ENCODE measurements at places on chromosomes 7 and 10.
A peak's percentile ranks its signal among the peaks of the same experiment; 100 is the strongest.

DNA sequence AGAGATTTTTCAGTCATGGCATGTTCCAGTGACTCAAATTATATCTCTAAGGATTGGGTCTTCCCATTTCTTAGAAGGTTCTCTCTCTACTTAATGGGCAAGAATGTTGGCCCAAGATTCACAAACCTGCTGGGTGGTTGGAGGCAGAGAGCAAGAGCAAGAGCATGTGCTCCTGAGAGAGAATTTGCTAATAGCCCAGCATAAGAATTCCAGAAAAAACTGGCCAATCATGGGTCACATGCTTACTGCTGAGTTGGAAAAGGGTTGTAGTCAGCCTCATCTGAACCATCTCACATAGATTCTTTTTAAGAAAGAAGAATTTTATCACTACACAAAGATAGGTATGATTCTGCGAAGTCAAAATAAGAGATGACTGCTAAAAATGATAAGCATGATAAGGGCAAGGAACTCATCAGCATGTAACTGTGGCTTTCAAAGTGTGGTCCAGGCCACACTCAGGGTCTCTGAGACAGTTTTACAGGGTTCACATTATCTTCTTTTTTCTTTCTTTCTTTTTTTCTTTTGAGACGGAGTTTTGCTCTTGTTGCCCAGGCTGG lies 8.2 kb upstream of the VCL start:
- DNase-seq = no peak

GRCh38 chr7:108525327-108525984 lies 479 bp downstream of the PNPLA8 start:
- DNase-seq = peak; percentile 53

GRCh38 chr7:102063690-102064180 lies 222.9 kb upstream of the SH2B2 start:
- no peak for DNase-seq

GRCh38 chr7:122137251-122138077 lies 6.6 kb downstream of the AASS start:
- no peak for DNase-seq

DNA sequence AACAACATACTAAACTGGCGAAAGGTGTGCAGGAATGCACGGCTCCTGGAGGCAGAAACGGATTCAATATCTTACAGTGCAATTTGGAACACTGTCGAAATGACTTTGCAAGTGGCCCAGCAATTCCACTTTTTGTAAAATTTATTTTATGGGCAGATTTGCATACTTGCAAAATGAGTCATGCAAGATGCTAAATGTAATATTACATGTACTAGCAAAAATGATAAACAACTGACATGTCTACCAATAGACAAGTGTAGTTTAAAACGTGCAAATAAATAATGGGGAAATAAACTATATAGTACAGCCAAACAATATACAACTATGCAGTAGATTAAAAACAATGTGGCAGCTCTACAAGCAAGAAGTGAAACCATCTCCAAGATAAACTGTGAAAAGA lies 97.7 kb downstream of the ARHGAP12 start:
- no peak for DNase-seq

GRCh38 chr10:133361773-133362441 lies 4.1 kb upstream of the FUOM start:
- no peak for DNase-seq
